HEK293T (cell line): ENCODE measurements at places on chromosomes 2 and 18.

DNA sequence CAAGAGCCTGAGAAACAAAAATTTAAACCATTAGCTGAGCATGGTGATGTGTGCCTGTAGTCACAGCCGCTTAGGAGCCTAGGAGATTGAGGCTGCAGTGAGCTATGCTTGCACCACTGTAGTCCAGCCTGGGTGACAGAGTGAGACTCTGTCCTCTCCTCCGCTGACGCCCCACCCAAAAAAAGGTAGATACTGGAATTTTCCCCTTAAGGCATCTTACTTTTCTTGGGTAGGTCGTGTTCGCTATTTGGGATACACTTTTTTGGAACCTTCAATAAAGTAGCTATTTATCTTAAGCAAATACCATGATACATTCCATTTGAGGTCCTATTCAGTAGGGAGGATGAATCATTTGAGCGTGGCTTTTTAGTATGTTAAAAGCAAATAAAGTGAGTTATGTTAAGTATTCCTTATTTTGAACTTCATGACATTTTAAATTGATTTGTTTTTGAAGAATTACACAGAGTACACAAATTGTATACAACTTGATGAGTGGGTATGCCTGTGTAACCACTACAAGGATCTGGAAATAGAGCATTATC lies 38.7 kb downstream of the RALBP1 start:
- no peak for DNase-seq

DNA sequence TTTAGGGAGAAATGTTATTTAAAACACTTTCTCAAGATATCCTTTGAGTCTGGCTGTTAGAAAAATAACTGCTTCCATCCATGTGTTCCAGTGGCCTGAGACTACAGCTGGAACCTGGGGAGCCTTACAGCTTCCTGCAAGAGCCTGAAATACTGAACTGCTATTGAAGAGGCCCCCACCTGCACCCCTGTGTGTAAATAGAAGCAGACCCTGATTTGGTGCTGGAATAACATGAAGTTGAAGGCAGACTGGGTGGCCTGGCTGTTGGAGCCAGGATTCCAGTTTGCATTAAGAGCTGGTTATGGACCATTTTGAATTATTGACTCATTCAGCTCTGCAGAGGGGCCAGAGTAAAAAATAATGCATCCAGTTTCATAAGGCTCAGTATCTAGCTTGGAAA lies 61.9 kb downstream of the DIS3L2 start:
- DNase-seq = no peak

GRCh38 chr18:51100385-51101120 lies 70.5 kb downstream of the SMAD4 start:
- no peak for DNase-seq

DNA sequence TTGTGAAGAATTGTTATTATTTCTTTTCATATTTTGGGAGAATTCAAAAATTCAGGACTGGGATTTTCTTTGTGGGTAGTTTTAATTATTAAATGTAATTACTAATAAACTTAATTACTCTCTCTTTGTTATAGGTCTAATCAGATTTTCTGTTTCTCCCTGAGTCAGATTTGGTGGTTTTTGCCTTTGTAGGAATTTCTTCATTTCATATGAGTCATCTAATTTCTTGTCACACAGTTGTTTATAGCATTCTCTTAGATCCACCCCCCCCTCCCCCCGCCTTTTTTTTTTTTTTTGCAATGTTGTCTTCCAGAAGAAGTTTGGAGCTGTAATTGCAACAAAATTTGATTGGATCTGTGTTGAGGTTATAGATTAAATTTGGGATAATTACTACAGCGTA lies 26.0 kb upstream of the GALR1 start:
- DNase-seq = no peak

- no peak for DNase-seq
Observed at GRCh38 chr2:74357627-74358026, 14.4 kb upstream of the SLC4A5 start.

- DNase-seq = no peak
Observed at GRCh38 chr2:96839293-96839874, 4.4 kb downstream of the ANKRD23 start.

DNA sequence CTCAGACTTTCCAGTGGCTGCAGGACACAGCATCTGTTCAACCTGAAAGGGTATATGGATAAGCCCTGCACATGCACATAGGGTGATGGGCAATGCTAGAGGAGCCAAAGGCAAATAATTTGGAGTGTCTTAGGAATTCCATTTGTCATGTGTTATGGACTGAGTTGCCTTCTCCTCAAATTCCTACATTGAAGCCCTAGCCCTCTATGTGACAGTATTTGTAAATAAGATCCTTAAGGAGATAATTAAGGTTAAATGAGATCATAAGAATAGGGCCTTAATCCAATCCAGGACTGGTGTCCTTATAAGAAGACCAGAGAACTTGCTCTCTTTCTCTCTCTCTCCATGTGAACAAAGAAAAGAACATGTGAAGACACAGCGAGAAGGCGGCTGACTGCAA lies 42.9 kb upstream of the CREG2 start:
- DNase-seq = no peak

GRCh38 chr2:42249887-42250286 lies 80.7 kb downstream of the EML4 start:
- DNase-seq = no peak

DNA sequence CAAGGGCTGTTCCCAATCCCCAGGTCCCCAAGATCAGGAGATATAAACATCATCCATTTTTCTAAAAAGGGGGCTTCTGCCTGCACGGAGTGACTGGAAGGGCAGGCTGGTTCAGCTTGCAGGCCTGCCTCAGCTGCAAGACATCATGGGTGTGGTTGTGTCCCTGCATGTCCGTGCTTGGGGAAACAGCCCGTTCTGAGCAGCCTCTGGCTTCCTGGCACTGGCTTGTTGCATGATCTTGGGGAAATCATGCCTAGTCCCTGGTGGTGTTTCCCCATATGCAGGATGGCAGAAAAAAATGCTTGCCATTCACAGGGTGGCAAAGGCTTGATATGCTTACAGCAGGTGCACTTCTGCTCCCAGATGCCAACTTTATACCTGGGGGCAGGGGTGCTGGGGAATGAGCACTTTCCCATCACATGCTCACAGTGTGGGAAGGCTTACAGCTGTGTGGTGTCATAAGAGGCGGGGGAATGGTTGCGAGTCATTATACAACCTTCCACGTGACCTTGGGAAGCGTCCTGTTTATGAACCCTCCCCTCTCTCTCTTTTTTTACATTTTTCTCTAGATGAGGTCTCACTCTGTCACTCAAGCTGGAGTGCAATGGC lies 7.2 kb downstream of the PCARE start:
- no peak for DNase-seq

DNA sequence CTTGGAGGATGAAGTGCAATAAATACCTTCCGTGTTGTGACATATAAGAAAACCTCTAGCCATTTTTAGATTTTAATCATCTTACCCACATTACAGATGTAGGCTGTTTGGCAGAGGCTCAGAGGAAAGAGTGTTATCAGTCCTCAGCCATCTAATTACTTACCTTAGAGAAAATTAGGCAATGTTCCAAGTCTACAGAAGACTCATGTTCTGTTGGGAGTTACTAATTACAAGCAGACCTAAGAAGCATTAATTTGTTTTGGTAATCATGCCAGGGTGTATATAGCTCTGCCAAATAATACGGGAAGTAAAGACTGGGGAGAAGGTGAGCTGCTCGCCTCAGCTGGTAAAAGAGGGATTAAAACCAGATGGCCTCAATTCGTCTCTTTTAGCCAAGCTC lies 125.8 kb upstream of the PGAP1 start:
- no peak for DNase-seq

GRCh38 chr2:25229279-25230197 lies 61.2 kb upstream of the POMC start:
- no peak for DNase-seq

DNA sequence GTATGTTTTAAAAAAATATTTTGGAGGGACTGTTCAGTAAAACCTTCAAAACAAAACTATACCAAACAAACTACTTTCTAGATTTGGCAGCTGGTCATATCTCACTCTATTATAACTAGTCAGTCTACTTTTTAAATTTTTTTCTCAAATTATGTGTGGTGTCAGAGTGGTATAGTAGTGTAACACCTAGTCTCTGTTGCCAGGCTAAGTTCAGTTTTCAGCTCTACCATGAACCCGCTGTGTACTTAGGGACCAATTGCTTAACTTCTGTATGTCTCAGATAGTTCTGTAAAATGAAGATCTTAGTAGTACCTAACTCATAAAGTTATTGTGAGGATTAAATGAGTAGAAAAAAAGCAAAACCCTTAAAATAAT lies 54.3 kb downstream of the GPD2 start:
- DNase-seq = no peak

DNA sequence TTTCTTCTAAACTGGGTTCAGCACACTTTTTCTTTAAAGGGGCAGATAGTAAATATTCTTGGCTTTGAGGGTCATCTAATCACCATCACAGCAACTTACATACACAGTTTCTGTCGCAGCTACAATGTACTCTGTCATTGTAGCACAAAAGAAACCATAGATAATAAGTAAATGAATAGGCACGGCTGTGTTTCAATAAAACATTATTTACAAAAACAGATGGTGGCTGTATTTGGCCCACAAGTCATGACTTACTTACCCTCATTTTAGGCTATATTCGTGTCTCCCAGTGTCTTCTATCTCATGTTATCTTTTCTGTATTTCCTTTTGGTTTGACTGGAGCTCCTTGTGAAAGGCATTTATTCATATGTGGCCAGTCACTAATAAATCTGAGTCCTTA lies 168.3 kb downstream of the MAP2 start:
- no peak for DNase-seq

GRCh38 chr2:108385411-108386071 lies 7.8 kb downstream of the SULT1C4 start:
- DNase-seq = no peak

DNA sequence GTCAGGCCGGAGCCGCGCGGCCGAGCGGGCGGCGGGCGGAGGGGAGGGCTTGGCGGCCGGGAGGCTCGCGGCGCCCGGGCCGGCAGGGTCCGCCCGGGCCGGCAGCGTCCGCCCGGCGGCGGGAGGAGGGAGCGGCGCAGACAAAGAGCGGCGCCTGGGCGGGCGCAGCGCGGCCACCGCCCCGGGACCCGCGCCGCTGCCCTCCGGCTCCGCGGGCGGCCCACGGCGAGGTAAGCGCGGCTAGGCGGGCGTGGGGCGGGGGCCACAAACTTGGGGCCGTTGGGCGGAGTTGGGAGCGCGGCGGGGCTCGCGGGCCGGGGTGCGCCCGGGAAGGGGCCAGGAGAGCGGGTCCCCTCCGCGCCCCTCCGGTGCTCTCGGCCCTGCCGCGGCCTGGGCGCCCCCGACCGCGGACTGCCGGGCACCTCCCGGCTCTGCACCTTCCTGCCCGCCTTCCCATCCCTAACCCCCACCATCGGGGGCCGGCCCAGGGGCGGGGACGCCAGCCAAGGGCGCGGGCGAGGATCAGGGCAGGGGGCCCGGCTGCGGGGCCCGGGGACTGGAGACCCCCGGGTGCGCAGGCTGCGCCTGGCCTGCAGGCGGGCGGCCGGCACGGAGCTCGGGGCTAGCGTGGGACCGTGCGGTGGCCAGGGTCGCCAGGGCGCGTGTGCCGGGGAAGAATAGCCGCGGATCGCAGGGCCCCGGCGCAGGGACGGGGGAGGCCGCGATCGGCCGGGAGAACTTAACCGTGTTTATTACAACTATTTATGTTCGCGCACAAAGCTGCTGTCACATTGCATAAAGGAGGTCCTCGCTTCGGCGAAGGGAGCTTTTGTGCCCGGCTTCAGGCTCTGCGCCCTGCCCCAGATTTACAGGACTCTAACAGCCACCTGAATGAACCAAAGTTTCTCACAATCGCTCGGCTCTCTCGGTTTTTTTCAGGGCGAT lies at the start of gene NCK2:
NCK2 (plus strand) TSS at position 4 of the 945 bp plus-strand sequence. CDS start 110,152 bp downstream, outside the sequence.
- DNase-seq = peak; percentile 42

DNA sequence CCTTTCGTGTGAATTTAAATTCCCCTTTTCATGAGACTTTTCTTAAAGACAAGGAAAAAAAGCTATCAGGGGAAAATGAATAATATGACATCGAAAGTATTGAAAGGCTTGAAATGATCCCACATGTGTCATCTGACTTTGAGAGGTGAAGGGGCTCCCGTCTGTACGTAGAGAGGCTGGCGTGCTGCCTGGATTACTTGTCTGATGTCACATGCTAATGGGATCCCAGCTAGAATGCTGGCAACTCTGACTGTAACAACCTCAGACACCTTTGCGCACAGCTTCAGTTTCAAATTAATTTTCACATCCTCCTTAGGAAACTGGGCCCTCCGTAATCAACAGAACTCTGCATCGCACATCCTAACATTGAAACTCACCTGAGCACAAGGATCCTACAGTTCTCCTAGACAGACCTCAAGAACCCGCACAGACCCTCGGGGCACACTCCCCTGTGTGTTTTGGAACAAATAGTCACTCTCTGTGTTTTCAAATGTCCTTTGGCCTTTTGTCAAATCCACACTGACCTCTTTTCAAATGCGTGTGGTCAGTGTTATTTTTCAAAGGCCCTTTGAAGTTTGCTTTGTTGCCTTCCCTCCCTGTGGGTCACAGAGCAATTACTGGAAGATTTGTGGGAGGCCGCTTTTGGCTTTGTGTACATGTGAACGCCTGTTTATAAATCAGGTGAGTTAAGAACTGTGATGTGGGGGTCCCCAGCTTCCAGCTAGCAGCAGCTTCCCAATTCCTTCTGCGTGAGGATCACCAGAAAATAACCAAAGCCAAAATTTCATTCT lies 65.9 kb downstream of the IL1R2 start:
- no peak for DNase-seq

DNA sequence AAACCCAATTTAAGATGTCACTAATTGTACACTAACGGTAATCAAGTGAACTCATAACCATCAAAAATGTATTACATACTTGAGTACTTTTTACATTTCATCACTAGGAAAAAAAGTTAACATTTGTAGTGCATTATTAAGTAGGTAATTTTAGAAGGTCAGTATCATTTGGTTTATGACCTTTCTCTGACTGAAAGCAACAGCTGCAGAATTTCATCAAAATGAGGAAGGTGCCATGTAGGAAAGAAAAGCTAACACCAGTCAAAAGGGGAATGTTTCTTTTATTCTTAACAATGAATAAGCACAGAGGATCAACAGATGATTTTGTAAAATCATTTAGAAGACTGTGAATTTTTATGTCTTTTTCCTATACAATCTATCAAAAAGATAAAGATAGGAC lies 79.0 kb downstream of the PIGN start:
- no peak for DNase-seq

- DNase-seq = no peak
Observed at GRCh38 chr2:10382354-10383061, 65.6 kb downstream of the ODC1 start.

DNA sequence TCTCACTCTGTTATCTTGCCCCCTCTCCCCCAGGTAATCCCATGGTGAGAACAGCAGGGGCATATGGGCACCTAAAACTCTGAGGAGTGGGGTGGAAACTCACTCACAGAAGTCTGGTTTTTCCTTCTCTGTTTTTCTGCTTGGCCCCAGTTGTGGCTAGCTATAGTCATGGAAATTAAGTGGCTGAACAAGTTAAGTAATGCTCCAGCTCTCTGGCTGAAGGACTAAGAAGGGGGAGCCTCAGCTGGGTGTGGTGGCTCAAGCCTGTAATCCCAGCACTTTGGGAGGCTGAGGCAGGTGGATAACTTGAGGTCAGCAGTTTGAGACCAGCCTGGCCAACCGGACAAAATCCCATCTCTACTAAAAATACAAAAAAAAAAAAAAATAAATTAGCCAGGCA lies 261.0 kb downstream of the TPGS2 start:
- no peak for DNase-seq
